ENCODE measurements at places on chromosomes 5 and 9.

DNA sequence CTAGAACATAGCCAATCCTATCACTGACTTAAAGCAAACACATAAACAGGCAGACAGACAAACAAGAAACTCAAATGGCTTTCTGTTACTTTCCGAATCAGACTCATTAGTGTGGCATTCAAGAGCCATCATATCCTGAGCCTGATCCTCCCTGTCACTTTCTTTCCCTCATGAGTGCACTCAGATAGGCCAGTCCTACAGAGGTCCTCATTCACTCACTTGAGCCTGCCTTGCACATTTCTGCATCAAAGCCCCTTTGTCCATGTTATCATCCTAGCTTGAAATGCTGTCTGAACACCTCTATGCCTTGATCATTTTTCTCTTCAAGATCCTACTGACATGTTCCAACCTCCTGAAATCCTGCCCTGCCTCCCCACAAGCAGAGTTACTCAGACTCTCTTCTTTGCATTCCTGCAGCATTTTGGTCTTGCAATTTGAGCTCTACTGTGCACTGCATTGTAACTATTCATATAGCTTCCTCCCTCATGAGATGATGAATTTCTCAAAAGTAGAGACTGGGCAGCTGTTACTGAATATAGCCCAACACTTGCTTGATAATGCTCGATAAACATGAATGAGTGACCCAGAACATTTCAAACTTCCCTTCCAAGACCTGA is 126.9 kb downstream of the PALM2AKAP2 start:
- no peak for DNase-seq

DNA sequence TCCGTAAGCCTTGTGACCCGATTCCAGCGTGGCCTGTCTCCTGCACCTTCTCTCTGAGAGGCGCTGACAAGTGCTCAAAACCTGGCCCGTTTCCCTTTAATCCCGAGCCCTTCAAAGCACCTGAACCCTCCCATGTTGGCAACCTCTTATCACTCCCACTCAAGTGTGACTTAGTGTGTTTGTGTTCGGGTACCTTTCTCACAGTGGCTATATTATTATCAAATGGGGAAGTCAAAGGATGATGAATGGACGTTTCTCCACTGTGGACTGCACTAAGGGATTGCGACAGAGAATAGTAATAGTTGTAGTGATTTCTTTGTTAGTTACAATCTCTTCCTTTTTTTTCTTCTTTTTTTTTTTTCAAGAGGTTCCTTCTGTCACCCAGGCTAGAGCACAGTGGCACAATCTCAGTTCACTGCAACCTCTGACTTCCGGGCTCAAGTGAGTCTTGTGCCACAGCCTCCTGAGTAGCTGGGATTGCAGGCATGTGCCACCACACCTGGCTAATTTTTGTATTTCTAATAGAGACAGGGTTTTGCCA is 65.4 kb upstream of the TNFSF8 start:
- DNase-seq, result no peak

DNA sequence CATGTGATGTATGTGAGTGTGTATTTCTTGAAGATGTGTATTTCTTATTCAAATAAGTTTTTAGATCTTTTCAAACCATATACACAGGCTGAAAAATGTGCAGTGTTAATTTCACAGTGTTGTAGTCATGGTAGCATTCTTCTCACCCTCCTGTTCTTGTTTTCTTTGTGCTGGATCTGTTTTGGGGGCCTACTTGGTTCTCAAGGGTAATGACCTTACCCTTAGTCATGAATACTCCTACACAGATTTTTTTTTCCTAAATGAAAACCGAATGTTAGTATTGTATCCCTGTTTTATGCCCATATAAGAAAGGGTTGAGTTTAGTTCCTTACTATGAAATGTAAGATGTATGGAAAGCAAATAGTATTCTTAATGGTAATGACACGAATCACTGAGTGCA is 88.0 kb downstream of the SLC44A1 start:
- DNase-seq, result no peak

- DNase-seq, result no peak
Observed at GRCh38 chr9:79807971-79808370, 236.2 kb downstream of the TLE4 start.

DNA sequence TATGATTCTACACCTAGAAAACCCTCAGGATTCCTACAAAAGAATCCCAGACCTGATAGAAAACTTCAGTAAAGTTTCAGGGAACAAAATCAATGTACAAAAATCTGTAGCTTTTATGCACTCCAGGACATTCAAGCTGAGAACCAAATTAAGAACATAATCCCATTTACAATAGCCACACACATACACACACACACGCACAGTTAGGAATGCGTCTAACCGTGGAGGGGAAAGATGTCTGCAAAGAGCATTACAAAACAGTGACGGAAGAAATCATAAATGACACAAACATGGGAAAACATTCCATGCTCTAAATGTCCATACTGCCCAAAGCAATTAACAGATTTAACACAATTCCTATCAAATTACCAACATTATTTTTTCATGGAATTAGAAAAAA is 51.4 kb upstream of the CAST start:
- no peak for DNase-seq

- no peak for DNase-seq
Observed at GRCh38 chr5:115461093-115461492, 83.5 kb downstream of the FEM1C start.

GRCh38 chr5:173716058-173716682 is 99.7 kb upstream of the BOD1 start:
- DNase-seq, result no peak

DNA sequence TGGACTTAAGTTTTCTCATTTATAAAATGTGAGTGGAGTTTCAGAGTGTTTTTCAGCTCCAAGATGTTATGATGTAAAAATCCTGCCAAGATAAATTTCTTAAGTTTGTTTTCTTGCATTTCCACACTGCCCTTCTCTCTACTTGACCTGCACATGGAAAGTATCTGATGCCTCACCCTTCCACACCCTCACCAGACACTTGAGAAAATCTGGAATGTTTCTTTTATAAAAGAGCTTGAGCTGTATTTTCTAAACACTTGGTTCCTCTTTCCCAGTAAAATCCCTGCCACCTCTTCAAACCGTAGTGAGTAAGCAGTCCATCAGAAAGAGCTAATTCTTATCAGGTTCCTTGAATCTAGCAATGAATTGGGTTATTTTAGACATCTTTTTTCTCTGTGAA is 42.9 kb downstream of the FOXD1 start:
- DNase-seq, result no peak

- no peak for DNase-seq
Observed at GRCh38 chr5:96087939-96088338, 126.3 kb upstream of the ELL2 start.

DNA sequence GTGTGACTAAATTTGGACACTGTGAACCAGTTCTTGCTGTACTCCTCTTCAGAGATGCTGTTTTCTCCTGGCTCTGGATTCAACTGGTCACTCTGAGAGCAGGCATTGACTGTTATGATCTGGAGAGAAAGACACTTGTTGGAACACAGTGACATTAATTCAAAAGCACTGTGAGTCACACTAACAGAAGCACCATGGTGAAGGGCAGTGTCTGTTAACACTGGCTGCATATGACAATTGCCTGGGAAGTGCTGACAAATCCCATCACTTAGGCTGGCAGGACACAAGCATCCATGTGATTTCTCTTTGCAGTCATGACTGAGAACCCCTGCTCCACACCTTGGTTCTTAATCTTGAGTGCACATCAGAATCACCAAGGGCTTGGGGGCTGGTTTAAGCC is 132.4 kb downstream of the TRPM6 start:
- no peak for DNase-seq

- DNase-seq, result no peak
Observed at GRCh38 chr5:131259326-131259725, 4.5 kb upstream of the CDC42SE2 start.

GRCh38 chr9:134690301-134690751 is 48.7 kb downstream of the COL5A1 start:
- no peak for DNase-seq

DNA sequence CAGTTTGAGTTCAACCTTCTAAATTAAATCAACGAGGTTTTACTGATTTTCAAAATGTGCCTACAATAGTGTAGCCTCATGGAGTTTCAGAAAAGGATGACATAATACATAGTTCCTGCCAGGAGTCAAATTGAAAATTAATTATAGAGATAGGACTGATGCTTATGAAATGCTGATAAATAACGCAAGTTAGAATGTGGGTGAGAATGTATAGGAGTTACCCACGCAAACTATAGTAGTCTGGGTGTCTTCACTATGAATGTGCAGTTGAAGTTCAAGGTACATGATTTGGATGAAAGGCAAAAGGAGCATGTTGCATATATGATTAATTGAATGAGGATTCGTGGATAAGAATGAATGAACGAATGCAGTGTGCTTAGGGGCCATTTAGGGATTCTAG is 95.7 kb downstream of the SV2C start:
- DNase-seq, result no peak

GRCh38 chr5:151038412-151038745 is 18.0 kb downstream of the GPX3 start:
- no peak for DNase-seq

DNA sequence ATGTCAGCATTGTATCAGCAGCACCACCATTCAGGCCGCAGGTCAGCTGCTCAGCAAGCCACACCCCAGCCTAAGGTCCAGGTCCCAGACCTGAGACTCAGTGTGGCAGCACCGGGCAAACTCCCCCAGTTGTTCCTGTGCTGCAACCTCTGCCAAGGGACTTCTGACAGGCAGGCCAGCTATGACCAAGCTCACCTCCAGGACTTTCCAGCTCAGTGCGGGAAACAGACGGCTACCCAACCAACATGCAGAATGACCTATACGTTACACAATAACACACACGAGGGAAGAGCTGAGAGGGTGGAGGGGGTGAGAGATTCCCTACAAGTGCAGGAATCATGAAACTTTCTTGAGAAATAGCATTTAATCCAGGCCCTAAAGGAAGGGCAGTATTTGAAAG is 143.7 kb downstream of the FSTL4 start:
- DNase-seq, result no peak

- DNase-seq, result no peak
Observed at GRCh38 chr5:149370878-149371277, 8.2 kb downstream of the IL17B start.

DNA sequence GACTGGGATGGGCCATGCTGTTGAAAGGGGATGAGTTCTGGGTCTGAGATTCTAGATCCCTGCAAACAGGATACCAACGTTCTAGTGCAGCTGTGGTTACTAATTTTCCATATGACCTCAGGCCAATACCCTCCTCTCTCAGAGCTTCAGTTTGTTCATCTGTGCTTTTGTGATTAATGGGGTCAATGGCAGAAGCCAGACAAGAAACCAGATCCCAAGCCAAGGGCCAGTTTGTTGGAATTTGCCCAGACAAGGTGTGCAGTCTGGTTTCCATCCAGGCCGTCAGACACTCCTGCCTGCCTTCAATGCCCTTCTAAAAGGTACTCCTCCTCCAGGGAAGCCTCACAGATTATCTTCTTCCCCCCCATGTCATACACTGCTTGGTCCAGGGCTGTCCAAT is 11.4 kb downstream of the MYORG start:
- DNase-seq, result no peak

GRCh38 chr9:36834736-36835135 is 199.3 kb downstream of the PAX5 start:
- DNase-seq, result no peak

- DNase-seq, result no peak
Observed at GRCh38 chr5:11319836-11320580, 559.0 kb upstream of the DAP start.

All from C1 segment of cervical spinal cord (tissue), 14 donors.